ENCODE measurements at places on chromosomes 12 and 14.

DNA sequence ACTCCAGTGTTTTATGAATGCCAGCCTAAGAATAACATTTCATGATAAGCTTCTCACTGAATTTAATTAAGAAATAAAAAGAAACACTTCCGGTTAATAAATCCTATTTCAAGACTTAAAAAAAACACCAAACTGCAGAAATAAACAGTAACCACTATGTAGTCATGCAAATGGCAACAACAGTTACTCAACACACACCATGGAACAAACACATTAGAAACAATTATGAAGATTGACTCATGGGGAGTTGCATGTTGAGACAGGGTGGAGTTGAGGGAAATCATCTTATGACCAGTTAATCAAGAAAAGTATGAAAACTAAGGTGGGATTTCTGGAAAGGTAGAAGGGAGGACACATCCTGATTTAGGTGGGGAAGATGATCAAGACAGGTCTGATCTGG is 52.7 kb downstream of the PLBD1 start:
- no peak for DNase-seq

DNA sequence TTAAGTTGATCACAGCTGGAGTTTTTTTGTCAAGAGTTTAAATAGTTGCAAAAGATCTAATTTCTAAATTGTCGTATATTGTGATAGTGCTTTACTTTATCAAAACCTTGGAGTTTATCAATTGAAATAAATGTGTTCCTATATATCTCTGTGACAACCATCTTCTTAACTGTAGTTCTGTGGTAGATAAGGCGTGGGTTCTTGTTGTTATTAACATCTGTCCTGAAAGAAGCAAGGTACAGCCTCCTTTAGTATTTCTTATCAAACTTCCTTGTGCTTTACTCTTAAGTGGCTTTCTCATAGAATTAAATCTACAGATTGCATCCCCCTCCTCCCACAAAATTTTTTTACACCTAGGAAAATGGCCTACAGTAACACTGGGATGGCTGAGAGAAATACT is 7.3 kb downstream of the SCYL2 start:
- no peak for DNase-seq

DNA sequence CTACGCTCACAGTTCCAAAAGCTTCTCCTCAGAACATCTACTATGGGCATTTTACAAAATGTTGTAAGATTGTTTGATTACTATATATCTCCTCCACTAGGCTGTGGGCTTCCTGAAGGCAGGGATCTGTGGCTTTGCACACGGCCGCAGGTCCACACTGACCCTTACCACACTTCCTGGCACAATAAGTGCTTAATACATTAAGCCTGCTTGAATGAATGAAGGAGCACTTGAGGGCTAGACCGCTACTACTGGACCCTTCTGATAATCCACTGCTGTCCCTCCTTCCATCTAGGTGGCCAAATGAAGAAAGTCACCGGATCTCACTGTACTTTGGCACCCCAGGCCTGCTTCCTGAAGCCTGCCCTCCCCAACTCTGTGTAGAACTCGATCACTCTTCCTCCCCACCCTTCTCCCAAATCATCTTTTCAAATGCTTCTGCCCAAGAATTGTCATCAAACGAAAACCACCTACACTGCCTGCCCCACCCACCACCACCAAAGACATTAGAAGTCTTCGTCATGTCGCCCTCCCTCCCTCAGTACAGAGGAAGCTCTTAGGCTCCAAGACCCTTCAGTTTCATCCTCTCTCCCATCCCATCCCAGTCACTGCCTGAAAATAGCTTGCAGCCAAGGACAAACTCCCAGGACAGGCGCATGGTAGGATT is 596 bp upstream of the ZBTB39 start:
- DNase-seq: no peak

DNA sequence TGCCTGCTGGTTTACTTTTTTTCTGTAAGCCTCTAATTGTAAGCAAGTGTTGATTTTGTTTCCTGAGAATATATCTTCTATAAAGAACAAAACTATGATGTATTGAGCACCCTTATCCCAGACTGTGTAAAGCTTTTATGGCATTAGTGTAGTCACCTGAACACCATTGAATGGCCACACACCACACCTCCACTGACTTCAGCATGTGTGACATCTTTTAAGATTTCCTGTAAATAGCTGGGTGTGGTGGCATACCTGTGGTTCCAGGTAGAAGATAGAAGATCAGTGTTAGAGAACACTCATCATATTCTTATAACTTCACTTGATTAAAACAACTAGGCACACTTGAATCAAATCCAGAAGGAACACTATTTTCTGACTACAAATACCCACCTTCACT is 51.3 kb downstream of the WBP11 start:
- no peak for DNase-seq

DNA sequence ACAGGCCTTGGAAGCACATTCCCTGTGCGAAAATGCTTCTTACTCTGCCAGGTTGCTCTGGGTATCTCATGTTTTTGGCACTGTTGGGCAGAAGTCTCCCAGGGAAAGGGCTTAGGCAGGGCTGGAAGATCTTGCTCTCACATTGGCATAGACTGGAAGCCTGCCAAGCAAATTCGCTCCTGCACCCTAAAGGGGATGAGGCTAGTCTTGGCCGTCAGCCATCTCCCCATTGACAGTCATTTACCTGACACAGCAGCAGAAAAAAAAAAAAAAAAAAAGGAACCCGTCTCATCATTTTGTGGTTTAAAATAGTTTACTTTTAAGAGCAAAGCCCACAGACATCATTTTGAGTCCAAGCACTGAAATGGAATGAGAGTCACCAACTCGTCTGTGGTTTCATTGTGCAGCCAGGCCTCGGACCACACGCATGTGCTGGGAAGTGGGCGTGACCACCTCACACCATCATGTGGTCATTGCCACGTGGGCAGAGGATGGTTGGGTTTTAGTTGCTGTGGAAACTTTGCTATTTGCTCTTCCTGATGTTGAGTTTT is 84.8 kb downstream of the NRXN3 start:
- DNase-seq: peak; percentile 19

DNA sequence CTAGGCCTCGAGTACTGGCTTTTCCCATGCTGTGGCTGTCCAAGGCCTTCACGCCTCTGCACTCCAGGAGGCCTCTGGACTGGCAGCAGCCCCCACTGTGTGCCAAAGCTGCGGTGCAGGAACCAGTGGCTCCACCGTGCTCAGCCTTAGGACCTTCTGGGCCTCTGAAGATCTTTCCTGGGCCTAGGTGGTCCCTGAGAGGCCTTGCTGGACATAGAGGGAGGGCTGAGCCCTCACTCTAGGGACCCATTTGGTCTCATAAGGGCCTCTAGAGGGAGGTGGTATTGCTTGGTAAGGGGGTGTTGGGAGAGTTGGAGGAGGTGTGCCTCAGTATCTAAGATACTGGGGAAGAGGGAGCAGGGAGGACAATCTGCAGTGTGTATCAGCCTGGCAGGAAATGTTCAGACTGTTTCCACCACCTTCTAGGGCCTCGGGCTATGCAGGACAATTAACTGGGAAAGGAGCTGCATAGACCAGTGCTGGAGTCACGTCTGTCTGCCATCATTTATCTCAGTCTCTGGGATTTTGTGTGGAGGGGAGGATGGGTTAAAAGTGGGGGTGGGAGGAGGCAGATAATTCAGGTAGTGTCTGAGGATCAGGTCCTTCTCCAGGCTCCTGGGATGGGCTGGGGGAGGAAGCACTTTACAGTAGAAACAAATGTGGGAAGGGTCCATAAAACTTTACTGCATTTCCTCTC is 2.9 kb downstream of the HOXC5 start:
- DNase-seq: no peak

DNA sequence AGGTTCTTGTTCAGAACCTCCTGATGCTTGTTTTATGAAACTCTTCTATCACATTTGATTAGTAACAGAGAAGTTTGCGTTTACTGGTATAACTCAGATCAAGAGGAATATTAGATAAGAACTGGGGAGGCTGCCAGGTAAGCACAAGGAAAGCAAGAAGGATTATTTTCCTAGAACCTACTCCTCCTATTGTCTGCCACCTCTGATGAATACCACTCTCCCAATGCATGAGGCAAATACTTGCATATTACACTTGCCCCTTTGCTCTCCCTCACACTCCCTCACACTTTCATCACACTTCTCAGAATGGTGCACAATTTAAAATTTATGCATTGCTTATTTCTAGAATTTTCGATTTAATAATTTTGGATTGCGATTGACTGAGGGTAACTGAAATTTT is 43.6 kb downstream of the LIN7A start:
- DNase-seq: no peak

DNA sequence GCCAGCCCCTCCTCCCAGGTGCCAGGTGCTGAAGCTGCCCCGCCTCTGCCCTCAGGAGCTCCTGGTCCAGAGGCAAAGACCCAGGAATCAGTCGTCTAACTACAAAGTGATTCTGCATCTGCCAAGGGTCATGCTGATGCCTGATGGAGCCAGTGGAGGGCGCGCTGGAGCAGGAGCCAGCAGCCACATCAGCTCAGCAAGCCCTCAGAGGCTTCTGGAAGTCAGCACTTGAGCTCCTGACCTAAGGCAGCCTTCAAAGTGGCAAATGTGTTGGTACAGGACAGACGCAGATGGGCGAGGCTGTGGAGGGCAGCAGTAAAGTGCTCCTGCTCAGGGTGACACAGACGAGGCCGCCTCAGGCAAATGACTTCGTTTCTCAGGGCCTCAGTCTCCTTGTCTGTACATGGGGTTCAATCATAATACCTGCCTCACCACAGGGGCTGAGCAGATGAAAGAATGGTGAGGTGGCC is 10.9 kb downstream of the C12orf43 start:
- DNase-seq: peak; percentile 88

DNA sequence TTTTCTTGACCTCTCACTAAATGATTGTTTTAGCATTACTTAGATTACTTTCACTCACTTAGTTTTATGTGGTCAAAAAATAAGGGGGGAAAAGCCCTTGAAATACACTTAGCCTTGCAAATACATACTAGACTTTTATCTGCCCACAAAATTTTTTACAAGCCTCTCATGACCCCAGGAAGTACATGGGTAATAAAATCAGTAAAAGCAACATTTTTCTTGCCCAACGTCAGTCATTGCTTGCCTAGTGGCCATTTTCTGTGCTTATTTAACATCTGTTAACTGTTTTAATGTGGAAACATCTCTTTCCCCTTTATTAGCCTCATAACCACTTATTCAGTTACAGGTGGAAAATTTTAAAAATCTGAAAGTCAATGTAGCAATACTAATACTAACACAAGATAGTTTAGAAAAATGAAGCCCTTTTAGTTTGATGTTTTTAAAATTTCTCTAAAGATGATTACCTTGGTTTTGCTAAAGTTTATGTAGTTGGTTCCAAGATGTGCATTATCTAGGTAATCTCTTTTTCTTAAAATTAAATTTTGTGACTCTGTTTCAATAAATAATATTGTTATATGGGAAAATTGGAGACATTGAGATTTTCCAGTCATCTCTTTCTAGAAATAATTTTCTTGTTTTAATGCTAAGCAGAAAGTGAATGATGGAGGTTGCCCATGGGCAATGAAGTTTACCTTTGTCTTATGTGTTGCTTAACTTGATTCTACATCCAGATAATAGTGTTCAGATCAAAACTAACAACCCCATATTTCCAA is 175.5 kb downstream of the TMTC2 start:
- no peak for DNase-seq

GRCh38 chr14:36517242-36518030 is 2.6 kb downstream of the NKX2-1 start:
- peak; percentile 57 for DNase-seq

DNA sequence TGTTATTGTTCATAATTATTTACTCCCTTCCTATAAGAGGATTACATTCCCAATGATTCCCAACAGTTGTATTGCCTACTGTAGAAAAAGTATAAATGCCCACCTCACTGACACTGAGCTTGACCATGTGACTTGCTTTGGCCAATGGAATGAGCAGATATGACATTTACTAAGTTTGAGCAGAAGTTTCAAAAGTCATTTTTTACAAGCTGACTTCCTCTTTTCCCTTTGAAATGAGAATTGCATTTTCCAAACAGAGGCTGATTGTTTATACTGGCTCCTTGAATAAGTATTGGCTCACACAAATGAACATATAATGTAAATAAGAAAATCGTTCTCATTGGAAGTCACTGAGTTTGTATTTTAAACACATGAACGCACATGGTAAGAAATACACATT is 116.4 kb upstream of the LRFN5 start:
- no peak for DNase-seq
